CD4-positive, alpha-beta T cell treated with Interleukin-4 for 4 hours (primary cell): ENCODE measurements at places on chromosomes 5 and 9.

- DNase-seq: no peak
Measured at GRCh38 chr5:107630184-107630583, 40.6 kb downstream of the EFNA5 start.

DNA sequence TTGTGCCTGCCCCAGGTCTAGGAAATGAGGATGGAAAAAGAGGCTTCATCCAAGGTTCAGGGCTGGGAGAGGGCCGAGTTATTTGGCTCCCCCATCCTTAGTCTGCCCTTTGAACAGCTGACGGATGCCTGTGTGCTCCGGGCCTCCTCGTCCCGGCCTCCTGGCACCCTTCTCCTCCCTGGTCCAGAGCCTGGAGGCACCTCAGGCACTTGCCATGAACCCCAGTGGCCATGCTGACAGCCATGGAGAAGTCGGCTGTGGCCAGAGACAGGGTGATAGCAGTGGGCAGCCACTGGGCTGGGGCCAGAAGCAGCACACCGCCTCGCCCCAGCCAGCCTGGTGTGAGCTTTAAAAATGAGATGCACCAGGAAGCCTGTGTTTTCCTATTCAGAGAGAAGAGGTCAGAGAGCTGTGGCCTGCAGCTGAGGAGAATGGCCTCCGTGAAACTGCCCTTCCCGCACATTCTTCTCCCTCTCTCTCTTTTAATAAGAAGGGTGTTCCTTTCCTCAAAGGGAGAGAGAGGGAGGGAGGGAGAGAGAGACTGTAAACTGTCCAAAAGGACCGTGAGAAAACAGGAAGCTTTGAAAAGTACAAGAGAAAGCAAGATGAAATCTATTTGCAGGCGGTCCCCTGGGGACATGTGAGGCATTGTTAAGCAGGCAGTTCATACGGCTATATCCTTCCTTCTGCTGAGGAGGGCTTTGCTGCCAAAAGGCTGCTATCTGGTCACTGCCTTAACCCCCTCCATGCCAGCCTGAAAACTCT lies 55.3 kb downstream of the ZNF366 start:
- no peak for DNase-seq

DNA sequence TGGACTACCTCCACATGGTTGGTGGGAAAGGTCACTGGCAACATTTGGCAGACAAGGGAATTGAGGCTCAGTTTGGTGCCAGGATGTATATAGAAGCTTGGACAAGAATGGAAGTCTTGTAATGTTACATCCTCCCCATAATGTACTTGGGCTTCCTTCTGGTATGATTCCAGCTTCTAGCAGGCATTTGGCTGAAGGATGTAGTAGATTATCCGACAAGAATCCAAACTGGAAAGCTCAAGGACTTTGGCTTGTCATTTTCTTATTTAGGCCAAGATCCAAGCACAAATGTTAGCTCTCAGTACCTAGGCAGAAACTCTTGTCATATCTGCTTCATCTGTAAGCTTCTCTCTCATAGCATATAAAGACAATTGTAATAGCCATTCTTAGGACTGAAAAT lies 209.1 kb downstream of the MAPKAP1 start:
- no peak for DNase-seq

GRCh38 chr9:73434826-73435225 lies 283.2 kb downstream of the ANXA1 start:
- no peak for DNase-seq
